Activated naive CD4-positive, alpha-beta T cell treated with anti-CD3 and anti-CD28 coated beads, Interleukin-2, amount 10 ng/mL, durations not matched to agents 7 days and 5 days (primary cell): ENCODE measurements at places on chromosomes 5 and 9.

GRCh38 chr5:38789777-38790176 is 56.0 kb upstream of the OSMR start:
- DNase-seq, result no peak

DNA sequence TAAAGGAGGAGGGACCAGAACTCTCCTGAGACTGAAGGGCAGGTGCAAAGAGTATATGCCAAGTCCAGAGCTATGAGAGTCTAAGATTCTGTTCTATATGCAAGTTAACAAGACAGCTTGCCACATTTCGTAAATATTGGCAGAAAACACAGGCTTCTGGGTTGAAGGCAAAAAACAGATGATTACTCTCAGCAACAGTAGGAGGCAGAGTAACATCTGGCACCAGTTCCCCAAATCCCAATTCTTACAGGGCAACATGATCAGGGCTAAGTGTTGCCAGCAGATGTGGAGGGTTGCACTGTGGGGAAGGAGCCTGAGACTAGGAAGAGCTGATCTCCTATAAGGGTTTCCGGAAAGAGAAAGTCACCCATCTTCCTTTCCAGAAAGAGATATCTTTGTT is 179.4 kb downstream of the PJA2 start:
- DNase-seq, result no peak

DNA sequence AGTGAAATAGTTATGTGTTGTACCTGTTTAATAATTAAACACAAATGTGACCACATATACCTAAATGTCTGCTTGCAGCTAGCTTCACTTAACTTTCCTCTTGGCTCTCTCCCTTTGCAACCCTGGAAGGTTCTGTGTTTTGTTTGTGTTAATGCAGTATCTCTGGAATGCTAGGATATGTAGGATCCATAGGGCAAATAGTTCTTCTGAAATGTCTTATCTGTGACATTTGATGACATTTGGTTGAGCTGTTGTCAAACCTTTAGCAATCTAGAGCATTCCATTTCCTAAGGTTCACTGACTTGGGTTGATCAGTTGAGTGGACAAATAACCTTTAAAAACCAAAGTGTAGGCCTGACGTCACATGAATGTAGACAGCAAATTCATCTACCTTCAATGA is 21.8 kb downstream of the CTNNA1 start:
- no peak for DNase-seq

DNA sequence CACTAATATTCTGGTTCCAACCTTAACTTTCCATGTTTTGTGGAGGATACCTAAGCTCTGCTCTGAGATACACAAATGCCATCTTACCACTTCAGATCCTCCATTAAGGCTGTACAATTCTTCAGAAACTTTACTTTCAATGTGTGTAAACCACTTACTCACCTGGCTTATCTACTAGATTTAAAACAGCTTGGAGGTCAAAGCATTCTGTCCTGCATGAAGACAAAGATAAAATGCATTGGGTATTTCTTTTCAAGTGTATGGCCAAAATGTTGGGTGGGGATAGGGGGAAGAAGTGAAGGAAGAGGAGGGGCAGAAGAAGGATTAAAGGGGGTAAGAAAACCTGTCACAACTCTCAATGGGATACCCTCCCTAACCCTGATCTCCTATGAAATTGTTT is 939 bp downstream of the GOLGA1 start:
- no peak for DNase-seq

GRCh38 chr9:127463911-127464310 is 12.6 kb downstream of the LRSAM1 start:
- no peak for DNase-seq

DNA sequence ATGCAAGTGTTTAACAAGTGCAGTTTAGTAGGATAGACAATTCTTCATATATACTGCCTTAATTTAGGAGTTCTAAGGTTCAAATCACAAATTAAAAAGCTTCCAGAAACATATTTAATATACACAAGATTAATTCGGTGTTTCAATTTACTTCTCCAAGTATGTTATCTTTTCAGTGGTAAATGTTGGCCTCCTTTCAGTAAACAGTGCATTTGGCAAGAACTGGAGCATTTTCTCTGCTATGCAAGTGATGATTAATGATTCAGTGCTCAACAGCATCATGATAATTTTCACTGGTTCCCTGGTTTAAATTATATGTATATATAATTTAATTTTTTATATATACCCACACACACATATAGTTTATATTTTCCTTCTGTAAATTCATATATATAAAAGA is 541.7 kb downstream of the EFNA5 start:
- no peak for DNase-seq

DNA sequence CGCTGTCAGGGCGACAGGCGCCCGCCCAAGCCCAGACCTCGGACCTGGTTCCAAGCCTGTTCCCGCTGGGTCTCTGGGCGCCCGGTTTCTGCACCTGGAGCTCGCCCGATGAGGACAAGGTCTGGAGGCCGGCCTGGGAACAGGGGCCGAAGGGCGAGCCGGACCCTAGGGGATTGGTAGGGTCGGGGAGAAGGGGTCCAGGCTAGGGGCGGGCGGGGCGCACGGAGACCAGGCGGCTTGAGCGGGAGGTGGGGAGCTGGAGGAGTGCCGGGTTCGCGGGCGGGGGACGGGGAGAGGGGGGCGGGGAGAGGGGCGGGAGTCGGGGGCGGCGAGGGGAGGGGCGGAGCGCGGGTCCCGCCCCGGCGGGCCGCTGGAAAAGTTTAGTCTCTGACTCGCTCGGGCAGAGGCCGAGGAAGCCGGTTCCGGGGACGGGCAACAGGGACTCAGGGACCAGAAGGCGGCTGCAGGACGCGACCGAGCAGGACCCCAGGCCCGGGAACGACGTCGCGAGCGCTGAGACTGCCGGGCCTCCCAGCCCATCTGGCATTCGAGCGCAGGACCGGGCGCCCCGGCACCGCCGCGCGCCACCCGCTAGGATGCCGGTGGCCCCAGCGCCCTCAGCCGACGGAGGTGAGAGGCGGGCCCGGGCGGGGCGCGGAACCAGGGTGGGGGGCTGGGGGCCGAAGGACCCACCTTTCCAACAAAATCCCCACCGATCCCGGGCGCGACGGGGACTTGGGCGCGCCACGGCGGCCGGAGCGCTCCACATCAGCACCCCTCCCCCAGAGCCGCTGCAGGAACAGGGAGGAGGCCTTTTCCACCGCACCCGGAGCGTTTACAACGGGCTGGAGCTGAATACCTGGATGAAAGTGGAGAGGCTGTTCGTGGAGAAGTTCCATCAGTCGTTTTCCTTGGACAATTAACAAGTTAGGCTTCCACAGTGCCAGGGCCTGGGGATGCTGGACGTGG is at the start of gene S1PR3:
S1PR3 (plus strand) TSS at position 403 of the 969 bp plus-strand sequence. CDS start 9,733 bp downstream, outside the sequence.
- peak; percentile 29 for DNase-seq

GRCh38 chr5:36392186-36392585 is 90.5 kb upstream of the RANBP3L start:
- DNase-seq, result no peak

- no peak for DNase-seq
Observed at GRCh38 chr9:7996558-7996957, 197.0 kb upstream of the DMAC1 start.

- no peak for DNase-seq
Observed at GRCh38 chr5:32029781-32030180, 144.3 kb downstream of the GOLPH3 start.

DNA sequence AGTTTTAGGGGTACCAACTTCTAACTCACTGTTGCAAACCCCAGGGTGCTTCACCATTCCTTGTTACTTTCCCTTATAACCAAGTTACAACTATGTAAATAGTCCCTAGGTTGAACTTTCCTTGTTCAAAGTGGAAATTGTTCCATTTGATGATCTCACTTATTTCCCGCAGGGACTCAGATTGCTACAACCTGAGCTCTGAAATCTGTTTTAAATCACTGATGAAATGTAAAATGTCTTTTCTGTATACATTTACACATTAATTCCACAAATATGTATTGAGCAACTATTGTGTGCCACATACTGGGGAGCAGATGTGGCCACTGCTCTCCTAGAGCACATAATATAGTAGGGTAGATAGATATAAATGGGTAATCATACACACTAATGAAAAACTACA is 69.1 kb upstream of the TARS1 start:
- DNase-seq, result no peak

- DNase-seq, result no peak
Observed at GRCh38 chr9:85658716-85659115, 83.0 kb downstream of the AGTPBP1 start.

DNA sequence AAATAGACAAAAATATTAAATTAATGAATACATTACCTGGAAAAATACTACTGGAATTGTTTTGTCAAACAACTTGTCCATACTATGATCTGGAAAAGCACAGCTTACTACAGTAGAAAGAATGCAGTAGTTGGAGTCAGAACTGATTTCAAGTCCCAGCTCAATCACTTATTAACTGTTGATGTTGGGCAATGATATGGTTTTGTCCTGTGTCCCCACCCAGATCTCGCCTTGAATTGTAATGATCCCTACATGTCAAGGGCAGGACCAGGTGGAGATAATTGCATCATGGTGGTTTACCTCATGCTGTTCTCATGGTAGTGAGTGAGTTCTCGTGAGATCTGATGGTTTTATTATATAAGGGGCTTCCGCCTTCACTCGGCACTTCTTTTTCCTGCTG is 247.5 kb downstream of the CD180 start:
- DNase-seq, result no peak

- no peak for DNase-seq
Observed at GRCh38 chr9:131617611-131618010, 72.3 kb downstream of the PRRT1B start.

DNA sequence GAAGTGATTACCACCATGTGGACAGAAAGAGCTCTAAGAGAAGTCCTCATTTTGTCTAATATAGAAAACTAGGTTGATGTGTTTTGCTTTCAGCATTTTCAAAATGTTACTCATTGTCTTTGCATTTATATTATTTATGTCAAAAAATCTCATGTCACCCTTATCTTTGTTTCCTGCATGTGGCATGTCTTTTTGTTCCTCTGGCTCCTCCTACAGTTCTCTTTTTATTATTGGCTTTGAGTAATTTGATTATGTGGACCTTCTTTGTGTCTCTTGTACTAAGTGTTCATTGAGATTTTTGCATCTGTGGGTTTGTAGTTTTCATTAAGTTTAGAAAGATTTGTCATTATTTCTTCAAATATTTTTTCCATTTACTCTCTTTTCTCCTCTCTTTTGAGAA is 58.8 kb downstream of the GNG10 start:
- no peak for DNase-seq

DNA sequence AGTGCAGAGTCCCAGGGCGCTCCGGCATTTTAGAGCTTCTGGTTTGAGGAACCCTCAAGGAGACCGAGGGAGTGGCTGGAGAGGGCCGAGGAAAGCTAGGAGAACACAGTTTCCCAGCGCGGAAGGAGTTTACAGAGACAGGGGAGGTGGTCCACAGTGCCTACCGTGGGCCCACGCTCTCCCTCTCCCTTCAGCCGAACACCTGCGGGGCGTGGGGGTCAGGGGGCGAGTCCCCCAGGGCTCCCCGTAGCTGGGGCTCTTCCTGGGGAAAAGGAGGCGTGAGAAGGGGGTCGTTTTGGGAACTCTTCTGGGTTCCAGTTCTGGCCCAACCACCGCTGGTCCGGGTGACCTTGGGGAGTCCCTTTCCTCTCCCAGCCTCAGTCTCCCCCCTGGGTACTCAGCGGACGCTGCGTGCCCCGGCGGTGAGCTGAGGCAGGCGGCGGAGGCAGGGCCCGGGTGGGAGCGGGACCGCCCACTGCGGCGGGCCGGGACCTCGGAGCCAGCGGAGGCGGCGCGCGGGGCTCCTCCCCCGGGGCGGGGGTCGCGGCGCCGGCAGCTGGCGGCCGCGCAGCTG is 368 bp upstream of the FRMPD1 start:
- DNase-seq, result no peak

DNA sequence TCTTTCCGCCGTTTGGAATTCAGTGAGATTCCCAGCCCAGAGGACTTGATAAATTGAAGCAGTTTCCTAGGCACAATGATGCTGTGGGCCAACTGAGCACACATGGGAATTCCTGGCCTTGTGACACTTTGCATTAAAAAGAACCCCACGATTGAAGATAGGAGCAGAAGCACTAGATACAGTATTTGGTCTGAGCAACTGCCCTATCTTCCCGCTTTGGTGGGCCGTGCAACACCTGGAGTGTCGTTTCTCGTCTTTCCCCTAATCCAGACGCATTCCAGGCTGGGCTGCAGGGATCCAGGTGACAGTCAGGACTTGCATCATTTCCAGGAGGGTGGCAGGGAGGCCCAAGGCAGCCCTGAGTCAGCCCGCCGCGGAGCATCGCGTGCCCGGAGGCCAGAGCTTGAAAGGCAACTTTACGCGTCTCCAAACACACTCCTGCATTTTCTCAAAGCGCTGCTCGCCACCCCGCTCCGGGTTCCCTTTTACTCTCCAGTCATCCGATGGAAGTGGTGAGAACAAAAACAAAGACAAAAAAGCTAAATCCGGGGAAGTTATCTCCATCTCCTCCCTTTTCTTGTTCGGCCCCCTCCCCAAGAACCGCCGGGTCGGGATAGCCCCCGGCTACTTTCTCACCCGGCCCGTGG is 753 bp upstream of the STC2 start:
- DNase-seq, result peak; percentile 51

GRCh38 chr9:127030814-127031740 is 91.4 kb downstream of the ANGPTL2 start:
- DNase-seq, result no peak

DNA sequence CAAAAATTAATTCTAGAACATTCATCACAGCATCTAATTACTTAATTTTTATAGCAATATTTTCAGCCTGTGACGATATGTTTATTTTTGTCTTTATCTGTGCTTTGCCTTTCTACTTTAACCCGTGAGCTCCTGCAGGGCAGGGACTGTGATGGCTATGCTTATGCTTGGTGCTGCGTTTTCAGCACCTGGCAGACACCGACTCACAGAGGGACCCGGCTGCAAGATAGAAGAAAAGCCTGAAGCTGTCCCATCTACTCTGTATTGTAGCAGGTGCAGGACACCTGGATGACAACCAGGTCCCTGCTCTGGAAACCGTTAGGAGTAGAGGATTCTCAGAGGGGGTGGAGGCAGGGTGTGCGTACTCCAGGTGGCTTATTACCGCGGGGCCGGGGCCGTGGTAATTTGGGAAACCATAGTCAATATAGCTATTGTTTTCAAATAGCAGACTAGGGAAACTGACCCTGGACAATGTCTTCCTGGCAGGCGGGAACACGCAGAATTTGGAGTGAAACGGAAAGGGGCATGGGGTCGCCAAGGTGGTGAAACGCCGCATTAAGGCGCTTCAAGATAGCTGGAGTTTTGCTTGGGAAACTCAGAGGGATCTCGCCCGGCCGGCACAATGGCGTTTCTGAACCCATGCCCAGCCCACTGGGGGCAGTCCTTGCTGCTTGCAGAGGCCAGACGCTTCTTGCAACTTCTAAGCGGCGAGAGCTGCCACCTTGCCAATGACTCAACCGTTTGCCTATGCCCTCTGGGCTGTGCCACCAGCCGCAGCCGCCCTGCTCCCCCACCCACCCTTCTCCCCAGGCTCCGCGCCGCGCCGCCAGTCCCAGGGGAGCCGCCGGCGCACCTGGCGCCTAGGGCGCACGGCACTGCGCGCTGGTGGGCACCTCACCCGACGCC is 140.1 kb upstream of the PALM2AKAP2 start:
- DNase-seq, result no peak

DNA sequence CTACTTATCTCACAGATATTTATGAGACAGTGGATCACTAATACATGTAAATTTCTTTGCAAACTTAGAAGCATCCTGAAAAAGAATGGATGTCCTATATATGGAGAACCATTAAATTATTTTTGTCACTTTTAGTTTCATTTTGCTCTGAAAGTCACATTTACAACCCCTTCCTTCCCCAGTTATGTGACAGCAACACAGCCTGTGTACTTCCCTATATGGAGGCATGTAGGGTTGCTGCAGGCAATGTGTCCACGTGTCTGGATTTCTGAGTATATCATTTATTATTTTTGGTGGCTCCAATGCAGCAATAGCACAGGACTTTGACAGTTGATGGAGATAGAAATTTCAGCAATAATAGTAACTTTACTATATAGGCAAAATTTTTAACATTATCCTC is 156.4 kb downstream of the ST8SIA4 start:
- no peak for DNase-seq

GRCh38 chr9:106958955-106959657 is 96.1 kb downstream of the ZNF462 start:
- no peak for DNase-seq
